ENCODE measurements at places on chromosomes 6 and 20.

DNA sequence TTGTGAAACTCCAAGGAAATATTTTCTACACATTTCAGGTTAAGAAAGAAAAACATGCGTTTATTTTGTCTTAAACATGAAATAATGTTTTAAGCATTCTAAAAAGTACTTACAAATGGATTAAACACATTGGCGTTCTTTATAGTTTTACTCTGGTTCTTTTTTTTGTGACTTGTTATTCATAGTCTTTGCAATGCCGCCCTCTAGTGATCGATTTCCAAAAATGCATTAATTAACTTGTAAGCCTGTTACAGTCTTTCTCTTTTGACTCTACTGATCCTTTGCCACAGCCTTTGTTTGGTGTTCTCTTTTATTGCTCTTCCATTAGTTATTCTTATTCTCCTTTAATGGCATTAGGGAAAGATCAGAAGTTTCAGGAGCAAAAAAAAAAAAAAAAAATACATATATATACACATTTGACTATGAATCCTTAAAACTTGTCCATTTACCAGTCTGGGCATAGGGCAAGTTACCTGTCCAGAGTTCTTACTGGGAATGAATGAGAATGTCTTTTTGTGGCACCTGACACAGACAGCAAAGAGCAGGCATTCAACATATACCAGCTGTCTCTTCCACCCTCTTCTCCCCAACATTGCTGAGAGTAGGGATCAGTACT, 59.9 kb downstream of the MACROD2 start:
- DNase-seq: no peak

GRCh38 chr20:48823960-48824498, 3.8 kb downstream of the PREX1 start:
- peak; percentile 32 for DNase-seq

GRCh38 chr6:37531026-37531425, 31.3 kb upstream of the CCDC167 start:
- DNase-seq: no peak

- DNase-seq: no peak
These were observed 10.0 kb downstream of the JPH2 start for GRCh38 chr20:44176833-44177534.

- no peak for DNase-seq
These were observed 402.2 kb upstream of the IRAK1BP1 start for GRCh38 chr6:78465059-78465634.

- DNase-seq: no peak
These were observed 297.8 kb upstream of the RSPO3 start for GRCh38 chr6:126820634-126821033.

- no peak for DNase-seq
These were observed 112.4 kb upstream of the ZNF217 start for GRCh38 chr20:53706008-53706465.

- DNase-seq: no peak
These were observed 30.0 kb downstream of the BRPF3 start for GRCh38 chr6:36226438-36227047.

GRCh38 chr6:56040889-56041301, 165.5 kb upstream of the BMP5 start:
- no peak for DNase-seq

DNA sequence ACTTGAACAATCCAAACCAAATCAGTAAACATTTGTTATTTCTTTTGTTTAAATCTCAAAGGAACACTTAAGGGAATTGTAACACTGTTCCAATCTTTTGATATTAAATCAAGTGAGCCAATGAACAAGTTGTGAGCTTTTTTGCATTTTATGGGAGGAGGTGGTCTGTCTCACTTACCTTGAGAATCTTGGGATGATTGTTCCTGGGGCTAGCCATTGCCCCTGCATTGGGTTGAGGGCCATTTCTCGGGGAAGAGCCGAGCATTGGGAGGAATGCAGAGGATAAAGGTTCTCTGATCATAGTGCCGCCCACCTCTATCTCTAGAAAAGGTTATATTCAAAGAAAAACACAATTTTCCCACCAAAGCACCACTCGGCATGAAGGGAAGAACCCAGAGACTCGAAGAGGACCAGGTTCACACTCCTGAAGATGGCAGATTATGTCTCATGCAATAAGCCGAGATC, 13.8 kb upstream of the TFB1M start:
- DNase-seq: no peak

DNA sequence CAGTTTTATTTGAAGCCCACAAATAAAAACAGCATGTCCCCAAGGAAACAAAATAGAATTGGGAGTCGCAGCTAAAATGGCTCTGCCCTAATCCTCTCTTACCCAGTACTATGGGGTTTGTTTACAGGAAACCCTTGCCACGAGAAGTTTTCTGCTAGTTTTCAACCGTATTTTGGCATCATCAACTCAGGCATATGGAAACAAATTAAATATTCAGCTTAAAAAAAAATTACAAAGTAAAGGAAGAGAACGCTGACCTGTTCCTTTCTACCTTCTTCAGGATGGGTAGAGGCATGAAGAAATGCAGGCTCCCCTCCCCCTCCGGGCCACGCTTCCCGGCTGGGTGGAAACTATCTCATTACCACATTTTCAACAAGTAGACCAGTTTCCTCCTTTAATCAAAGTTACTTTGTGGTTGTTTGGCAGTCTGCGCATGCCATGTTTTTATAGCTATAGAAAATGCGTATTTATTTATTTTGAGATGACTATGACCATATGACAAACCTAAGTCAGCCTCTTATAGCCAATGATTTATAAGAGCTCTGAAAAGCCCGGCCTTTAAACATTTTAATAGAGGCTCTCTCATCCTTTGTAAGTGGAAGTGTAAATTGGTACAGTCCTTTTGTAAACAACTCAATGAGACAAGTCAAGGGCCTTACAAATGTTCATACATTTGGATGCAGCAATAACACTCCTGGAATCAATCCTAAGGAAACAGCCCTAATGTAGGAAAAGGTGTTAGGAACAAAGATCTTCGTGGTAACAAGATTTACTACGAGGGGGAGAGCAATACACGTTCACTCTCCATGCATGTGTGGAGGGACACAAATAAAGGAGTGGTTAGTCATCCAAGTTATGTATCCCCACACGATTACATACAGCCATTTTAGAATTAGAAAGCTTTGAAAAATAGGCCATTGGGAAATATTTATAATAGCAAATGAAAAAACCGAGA, 16.1 kb upstream of the ZNF217 start:
- peak; percentile 62 for DNase-seq

DNA sequence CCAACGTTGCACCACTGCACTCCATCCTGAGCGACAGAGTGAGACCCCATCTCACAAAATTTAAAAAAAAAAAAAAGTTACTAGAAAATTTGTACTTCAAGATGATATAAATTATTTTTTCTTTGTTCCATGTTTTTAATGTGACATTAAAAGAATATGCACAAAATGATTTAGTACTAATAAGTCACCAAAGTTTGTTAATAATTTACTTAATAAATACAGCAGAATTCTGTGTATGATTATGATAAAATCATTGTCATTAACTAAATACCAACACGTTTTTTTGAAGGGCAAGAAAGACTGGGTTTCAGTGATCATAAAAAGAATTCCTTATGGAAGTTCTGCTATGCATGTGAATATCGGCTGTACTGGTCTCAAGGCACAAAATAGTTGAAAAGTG, 28.1 kb downstream of the GOPC start:
- DNase-seq: no peak

DNA sequence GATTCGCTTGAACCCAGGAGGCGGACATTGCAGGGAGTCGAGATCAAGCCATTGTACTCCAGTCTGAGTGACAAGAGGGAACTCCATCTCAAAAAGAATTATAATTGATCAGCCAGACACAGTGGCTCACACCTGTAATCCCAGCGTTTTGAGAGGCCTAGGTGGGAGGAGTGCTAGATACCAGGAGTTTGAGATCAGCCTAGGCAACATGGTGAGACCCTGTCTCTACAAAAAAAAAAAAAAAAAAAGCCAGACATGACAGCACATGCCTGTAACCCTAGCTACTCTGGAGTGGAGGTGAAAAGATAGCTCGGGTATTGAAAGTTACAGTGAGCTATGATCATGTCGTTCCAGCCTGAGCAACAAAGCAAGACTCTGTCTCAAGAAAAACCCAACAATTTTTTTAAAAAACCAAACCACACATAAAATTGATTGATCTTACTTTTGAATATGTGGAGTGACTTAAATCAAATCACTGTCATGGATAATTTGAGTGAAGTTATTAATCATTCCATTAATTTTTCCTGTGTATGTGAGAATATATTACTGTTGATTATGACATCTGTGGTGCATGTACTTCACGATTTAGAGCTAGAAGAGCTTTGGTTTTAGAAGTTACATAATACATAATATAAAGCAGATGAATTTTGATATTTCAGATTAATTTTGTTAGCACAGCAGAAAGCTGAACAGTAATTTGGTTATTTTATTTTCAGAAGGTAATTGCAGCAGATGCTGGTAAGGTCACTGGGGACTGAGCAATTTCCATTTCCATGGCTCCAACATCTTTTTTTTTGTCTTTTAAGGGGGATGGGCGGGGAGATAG, 34.4 kb downstream of the NCOA7 start:
- DNase-seq: no peak

- no peak for DNase-seq
These were observed 68.7 kb upstream of the TAB2 start for GRCh38 chr6:149248693-149249369.

GRCh38 chr20:9078826-9079731, 10.2 kb downstream of the PLCB4 start:
- DNase-seq: no peak

GRCh38 chr20:63835021-63835858, 4.2 kb upstream of the ZBTB46 start:
- DNase-seq: no peak

GRCh38 chr6:144063246-144063743, 32.1 kb downstream of the SF3B5 start:
- no peak for DNase-seq

DNA sequence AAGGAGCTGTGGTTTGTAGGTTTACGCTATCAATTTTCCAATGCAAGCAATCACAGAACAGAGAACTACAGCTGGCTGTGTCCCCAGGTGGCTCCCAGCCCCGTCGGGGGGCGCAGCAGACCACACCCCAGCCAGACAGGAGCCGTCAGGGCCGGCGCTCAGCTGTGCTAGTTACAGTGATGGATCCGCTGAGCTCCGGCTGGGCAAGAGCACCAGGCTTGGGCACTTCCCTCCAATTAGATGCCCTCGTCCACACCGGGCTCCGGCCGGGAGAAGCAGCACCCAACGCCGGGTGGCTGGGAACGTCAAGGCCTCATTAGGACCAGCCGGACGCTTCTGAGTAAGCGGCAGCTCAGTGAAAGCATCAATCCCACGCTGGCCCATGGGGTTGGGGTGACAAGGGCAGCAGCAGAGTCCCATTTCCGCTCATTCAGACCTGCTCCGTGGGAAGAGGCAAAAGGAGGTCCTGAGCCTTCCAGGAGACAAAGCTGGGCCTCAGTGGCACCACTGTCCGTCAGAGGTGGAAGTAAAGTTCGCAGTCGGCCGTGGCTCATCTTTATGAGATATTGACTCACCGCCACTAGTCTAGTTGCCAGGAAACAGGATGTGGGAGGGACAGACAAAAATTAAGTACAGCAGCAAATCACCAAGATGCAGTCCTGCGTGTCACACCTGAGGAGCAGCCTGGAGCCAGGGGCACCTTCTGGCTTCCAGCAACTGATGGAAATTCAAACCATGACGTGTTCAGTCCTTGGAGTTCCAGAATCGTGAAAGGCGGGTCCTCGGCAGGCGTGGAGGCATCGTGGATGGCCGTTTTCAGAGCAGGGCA, 164.1 kb downstream of the TAF4 start:
- DNase-seq: no peak
